ENCODE measurements at places on chromosomes 16 and 17. TPM values are rescaled to one million over a fixed set of nuclear protein-coding genes. Genes with fewer than 3 reads are reported as not detected.

The DNAH2 gene
- total RNA-seq: 0.11 TPM

The DNASE1L2 gene
- 0.26 TPM for total RNA-seq

The ZMYND15 gene
- 0.65 TPM for total RNA-seq

The LITAFD gene
- not detected for total RNA-seq

The CACNG1 gene
- total RNA-seq: not detected

The DCAF7 gene
- 28.6 TPM for total RNA-seq

The TMUB2 gene
- 22.8 TPM for total RNA-seq

The SCGB1C2 gene
- not detected for total RNA-seq

The VWA3A gene
- total RNA-seq: 0.43 TPM

The EME1 gene
- 3.0 TPM for total RNA-seq

The HYDIN gene
- total RNA-seq: 4.2 TPM

Data from articular chondrocyte of knee joint (primary cell).